Activated naive CD4-positive, alpha-beta T cell treated with anti-CD3 and anti-CD28 coated beads, Interleukin-2, amount 50 U/mL, for 72 hours (primary cell): ENCODE measurements at places on chromosomes 3 and 15. TPM values are rescaled to one million over a fixed set of nuclear protein-coding genes. Genes with fewer than 3 reads are reported as not detected.

GOLGA6D gene
- total RNA-seq: not detected

DNAH12 gene
- total RNA-seq: 0.05 TPM

ERC2 gene
- total RNA-seq: not detected

SHC4 gene
- total RNA-seq: 1.4 TPM

DNA sequence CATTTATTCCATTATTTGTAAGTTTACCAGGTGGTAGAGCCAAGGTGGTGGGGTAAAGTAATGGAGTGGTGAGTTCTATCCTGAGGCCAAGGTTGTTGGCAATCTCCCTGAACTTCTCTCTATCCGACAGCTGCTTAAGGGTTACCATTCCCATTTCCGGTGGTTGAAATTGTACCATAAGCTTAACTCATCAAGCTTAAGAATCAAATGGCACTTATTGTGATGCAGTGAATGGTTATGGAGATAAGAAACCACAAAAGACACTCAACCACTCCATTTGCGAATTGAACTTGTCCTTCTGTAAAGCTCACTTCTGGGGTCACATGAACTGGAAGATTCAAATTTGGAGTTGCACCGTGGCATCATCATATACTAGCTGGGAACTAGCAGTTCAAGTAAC, 287.4 kb upstream of the SLCO3A1 start:
- DNase-seq: no peak

GRCh38 chr3:195921334-195921791, 13.0 kb upstream of the TNK2 start:
- peak; percentile 18 for DNase-seq

GRCh38 chr15:88100181-88100580, 156.4 kb downstream of the NTRK3 start:
- DNase-seq: no peak

GRCh38 chr15:26945046-26945445, 25.9 kb upstream of the GABRG3 start:
- DNase-seq: no peak

DNA sequence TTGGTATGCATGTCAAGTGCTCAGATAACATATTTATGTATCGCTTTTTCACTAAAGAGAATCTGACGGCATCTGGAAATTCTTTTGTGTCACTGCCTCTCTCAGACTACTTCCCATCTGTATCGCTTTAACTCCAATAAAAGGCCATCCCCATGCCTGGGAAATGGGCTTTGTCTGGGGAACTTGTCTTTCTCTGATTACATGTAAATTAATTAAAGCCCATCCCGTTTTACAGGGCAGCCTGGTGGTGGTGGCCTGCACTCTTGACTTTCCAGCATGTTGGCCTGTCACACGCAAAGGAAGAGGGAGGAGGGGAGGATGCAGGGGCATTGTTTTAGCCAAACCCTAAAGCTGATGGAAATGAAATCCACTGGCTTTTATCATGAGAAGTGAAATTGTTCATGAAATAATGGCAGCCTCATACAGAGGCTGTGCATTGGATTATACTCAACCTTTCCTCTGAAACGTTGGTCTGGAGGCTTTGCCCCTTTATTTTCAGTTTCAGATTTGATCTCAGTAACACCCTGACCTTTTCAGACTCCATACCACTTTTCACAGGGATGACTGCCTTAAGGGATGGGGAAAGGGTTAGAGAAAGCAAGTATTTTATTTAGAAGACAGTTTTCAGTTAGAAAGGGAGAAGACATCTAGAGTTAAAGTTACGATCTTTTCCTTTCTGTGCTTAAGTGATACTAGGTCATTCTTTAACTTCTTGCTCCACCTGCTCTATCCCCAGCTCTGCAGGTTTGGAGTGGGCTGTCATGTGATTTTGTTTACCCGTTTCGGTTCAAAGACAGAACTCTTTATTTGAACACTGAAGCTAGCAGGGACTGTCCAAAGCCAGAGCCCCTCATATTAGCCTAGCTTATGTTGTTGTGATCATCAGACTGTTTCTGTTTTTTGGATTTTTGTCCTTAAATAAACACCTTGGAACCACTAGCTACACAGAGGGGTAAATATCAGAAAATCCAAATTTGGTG, 94.6 kb upstream of the CTDSPL start:
- no peak for DNase-seq

DNA sequence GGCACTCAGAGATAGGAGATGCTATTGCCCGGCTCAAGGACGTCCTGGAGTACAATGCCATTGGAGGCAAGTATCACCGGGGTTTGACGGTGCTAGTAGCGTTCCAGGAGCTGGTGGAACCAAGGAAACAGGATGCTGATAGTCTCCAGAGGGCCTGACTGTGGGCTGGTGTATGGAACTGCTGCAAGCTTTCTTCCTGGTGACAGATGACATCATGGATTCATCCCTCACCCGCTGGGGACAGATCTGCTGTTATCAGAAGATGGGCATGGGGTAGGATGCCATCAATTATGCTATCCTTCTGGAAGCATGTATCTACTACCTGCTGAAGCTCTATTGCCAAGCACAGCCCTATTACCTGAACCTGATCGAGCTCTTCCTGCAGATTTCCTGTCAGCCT, 26.4 kb downstream of the BCL2A1 start:
- DNase-seq: no peak

- peak; percentile 71 for DNase-seq
These were observed at the start of gene SERPINI1 for GRCh38 chr3:167735233-167736138. TSS of gene SERPINI1 (plus strand) at chr3:167735721. CDS start at chr3:167789129, 53,408 bp downstream.

DNA sequence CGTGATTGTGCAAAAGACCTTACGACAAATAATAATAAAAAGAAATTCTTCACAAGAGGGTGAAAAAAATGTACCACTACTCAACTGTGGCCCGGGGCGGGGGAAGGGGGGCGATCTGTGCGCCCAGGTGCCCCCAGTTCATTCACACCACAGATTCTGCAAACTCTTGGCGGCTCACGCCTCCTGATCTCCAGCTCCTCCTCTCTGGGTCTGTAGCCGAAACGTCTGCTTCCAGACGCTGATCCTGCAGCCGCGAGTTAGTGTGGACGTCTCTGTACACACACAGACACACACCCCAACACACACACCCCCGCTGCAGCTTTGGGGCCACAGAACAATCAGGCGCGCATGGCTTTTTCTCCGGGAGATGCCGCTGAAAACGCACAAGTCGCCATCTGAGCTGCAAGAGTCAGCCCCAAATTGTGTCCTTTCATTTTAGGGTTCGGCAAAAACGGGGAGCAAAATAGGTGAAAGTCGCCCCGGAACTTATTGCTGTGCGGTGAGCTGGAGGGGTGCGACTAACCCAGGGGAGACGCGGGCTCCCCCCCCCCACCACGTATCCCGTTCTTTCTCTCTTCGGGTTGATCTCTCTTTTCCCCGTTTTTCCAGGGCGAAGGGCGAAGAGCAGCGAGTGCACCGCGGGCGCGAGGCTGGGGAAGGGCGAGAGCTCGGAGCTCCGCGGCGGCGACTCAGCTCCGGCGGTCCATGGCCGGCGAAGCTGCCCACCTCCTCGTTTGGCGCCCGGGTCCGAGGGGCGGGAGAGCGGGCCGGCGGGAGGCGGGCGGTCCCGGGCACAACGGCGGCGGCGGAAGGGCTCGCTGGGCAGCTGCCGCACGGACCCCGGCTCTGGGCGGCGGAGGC, 505 bp upstream of the WNT5A start:
- DNase-seq: no peak

DNA sequence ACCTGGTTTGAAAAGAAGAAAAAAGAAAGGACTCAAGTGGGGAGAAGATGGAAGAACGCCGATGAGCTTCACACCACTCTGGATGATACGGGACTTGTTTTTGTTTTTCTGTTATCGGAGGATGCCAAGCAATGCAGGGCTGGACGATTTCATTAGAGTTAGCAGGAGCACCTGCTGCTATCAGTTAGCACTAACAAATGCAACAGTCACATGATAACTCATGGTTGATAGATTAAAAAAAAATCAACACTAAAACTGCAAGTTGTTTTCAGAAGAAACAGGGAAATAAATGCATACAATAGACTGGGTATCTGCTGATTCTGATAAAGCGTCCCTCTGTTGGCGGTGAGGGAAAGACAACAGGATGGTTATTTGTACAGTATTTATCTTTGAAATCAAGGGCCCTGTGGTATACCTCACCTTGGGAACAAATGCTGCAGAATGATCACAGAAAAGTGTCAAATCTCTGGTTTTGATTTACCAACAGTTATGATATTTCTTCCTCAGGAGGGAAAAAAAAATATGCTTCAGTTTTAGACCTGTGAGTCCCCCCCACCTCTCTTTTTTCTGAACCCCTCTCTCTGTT, 575.1 kb downstream of the FOXP1 start:
- DNase-seq: no peak

DNA sequence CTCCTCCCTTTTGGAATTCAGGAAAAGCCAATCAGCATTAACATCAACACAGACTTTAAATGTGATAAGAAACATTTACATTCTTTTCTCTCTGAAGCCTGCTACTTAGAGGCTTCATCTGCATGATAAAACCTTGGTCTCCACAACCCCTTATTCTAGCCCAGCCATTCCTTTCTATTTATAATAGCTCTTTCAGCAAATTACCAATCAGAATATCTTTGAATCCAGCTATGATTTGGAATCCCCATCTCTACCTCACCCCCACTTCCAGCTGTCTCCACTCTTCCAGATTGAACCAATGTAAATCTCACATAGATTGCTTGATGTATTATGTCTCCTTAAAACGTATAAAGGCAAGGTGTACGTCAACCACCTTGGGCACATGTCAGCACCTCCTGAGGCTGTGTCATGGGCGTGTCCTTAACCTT, 139.7 kb downstream of the TUSC7 start:
- DNase-seq: no peak

GRCh38 chr3:10505791-10506585, 602 bp upstream of the ATP2B2 start:
- DNase-seq: no peak

DNA sequence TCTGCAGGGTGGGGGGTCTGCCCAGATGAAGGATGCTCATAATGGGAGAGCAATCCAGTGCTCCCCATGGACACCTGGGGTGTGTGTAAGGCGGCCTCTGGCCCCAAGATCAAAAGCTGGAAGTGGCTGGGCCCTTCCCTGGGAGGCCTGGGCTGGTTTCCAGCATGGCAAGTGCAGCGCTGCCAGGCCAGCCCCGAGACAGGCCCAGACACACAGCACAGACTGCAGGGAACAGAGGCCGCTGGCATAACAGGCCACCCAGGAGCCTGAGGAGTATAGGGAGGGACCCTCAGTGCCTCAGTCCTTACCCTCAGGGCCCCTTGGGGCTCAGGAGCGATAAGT, 10.0 kb downstream of the ITPKA start:
- no peak for DNase-seq
